Thymus (tissue), 14 donors: ENCODE measurements at places on chromosomes 7 and 10.
A peak's percentile ranks its signal among the peaks of the same experiment; 100 is the strongest.

- DNase-seq, result no peak
These were observed 63.6 kb downstream of the TES start for GRCh38 chr7:116273918-116274301.

DNA sequence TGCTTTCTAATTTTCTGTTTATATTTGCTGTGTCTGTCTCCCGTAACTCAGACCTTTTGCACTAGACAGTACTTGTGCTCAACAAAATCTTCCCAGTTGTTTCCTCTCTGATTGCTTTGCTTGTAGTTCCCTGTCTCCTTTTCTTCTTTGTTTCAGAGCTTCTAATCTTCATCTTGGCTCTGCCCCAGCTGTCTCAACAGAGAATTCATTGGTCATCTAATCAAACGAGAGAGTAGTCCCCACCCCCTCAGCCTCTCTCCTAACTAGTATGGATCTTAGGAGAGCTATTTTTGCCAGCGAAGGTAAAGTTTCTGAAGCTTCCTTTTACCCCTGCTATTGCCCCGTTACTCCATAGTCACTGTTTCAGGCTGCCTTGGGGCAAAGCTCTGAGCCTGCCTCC is 32.8 kb downstream of the SLC26A4 start:
- DNase-seq, result no peak

DNA sequence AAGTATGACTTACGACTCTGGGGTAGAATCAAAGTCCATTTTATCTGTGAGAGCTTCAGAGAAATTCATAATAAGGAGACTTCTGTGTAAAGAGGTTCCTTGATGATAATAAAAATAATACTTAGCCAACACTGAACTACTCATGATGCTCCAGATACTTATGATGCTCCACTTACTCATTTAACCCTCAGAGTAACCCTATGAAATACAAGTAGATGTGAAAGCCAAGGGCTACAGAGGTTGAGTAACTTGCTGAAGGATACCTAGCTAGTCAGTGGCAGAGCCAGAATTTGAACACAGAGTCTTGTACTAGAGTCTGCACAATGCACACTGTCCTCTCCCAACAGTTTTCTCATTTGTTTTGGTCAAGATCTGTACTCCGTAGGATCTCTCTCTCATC is 89.5 kb downstream of the HECW1 start:
- DNase-seq, result no peak

- DNase-seq, result no peak
These were observed 1.1 kb upstream of the PPP1R35 start for GRCh38 chr7:100437150-100438100.

- DNase-seq, result no peak
These were observed 35.3 kb upstream of the CYTH3 start for GRCh38 chr7:6307762-6308161.

- no peak for DNase-seq
These were observed 28.7 kb downstream of the ST8SIA6 start for GRCh38 chr10:17425584-17426262.

- DNase-seq, result no peak
These were observed 124.4 kb downstream of the TACC2 start for GRCh38 chr10:122113161-122113944.

GRCh38 chr10:46298477-46299285 is 11.9 kb downstream of the ANTXRL start:
- no peak for DNase-seq

DNA sequence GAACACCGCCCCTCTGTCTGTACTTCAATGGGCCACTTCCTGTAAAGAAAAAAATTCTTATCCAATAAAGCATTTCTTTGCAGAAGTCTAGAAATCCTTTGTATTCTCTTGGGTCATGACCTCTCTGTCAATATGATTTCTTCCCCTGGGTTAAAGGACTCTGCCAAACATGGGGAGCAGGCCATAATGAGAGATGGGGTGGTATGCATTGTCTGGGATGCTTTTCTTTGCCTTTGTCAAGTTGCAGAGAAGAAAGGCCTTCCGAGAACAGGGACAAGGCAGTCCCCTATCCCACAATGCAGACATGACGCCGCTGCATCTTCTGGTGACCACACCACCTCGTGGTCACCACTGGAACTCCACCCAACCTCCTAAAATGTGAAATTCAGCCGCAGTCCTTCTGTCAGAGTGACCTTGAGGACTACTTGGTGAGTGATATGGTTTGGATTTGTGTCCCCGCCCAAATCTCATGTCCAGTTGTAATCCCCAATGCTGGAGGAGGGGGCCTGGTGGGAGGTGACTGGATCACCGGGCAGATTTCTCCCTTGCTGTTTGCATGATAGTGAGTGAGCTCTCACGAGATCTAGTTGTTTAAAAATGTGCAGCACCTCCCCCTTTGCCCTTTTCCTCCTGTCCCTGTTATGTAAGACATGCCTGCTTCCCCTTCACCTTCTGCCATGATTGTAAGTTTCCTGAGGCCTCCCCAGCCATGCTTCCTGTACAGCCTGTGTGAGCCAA is 15.2 kb upstream of the FRMPD2 start:
- DNase-seq, result no peak

GRCh38 chr10:101769541-101770180 is 6.3 kb downstream of the FGF8 start:
- DNase-seq, result no peak

DNA sequence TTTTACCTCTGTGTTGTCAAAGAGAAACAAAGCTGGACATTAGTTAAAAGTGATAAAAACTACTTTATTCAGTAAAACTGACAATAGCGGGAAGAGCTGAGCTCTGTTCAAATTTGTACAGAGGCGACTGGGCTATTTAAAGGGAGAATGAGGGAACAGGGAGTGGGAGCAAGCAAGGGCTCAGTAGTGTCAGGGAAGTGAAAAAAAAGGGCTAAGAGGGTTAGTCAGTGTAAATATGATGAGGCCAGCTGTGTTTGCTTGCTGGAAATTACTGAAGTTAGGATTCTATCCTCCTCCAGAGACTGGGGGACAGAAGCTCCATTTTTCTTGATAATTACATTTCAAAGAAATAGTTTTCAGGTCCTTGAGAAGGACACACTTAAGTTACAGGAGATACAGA is 232.5 kb downstream of the SH2D4B start:
- DNase-seq, result no peak

GRCh38 chr7:155739538-155740143 is 72.6 kb downstream of the SHH start:
- DNase-seq, result no peak

GRCh38 chr10:14583252-14583651 is 191.4 kb downstream of the FAM107B start:
- DNase-seq, result no peak

GRCh38 chr7:106717254-106717954 is 56.4 kb upstream of the CCDC71L start:
- no peak for DNase-seq

GRCh38 chr7:46909601-46910051 is 672.3 kb downstream of the TNS3 start:
- DNase-seq, result no peak

DNA sequence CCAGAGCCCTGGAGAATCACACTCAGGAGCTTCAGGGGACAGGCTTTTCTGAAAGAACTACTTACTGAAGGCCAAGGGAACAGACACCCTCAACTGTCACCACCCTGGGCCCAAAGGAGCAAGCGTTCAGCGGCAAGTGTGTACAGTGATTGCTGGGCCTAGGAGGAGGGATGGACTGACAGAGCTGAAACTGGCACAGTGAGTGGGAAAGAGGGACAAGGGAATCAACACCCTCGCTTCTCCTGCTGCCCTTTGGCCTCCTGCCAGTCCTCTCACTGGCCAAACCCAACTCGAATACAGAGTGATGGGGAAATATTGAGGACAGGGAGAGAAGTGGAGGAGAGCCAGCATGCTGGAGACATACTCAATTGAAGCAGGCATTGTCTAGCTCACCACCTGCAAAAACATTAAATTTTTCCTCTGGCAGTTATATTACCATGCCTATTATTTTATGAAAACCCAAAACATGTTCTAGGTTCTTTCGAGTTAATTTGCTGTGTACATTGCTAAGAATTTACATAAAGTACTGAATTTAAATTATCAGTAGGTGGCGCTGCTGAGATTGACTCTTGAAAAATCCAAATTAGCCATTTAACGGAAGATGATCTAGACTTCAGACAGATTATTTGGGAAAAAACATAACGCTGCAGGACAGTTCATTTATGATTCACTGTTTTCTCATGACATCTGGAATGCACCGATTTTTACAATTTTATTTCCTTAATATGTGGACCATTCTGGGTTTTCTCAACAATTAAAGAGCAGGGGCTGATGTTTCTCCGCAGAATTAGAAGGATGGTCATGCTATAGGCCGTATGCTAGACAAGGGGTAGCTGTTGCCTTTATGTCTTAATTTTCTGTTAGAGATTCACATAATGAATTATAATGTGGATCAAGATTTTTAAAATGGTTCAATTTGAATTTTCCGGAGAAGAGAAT is 14.7 kb upstream of the TMEM236 start:
- DNase-seq, result no peak

GRCh38 chr10:32995751-32996150 is 37.7 kb upstream of the ITGB1 start:
- DNase-seq, result no peak

- no peak for DNase-seq
These were observed 776.4 kb downstream of the TYW1 start for GRCh38 chr7:67773081-67773480.

GRCh38 chr10:78549140-78549935 is 515.7 kb downstream of the RPS24 start:
- peak; percentile 24 for DNase-seq
